ENCODE measurements at places on chromosomes 2 and 18.

GRCh38 chr2:71216501-71216900, 10.4 kb downstream of the PAIP2B start:
- no peak for DNase-seq

DNA sequence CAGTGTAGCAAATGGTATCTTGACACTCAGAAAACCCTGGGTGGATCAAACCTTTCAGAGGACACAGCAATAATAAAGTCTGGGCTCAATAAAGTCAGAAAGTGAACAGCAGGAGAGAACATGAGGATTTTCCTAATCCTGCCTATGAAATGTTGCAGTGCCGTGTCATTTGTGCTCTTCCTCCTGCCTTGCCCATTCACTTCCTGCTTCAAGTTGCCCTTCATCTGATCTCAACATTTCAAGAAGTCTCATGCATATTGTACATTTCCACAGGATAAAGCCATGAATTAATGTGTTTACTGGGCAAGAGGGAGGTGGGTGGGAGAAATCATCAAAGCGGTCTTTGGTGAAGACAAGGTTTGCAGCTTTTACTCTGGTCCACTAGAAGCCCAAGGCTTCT, 51.1 kb upstream of the STPG4 start:
- no peak for DNase-seq

DNA sequence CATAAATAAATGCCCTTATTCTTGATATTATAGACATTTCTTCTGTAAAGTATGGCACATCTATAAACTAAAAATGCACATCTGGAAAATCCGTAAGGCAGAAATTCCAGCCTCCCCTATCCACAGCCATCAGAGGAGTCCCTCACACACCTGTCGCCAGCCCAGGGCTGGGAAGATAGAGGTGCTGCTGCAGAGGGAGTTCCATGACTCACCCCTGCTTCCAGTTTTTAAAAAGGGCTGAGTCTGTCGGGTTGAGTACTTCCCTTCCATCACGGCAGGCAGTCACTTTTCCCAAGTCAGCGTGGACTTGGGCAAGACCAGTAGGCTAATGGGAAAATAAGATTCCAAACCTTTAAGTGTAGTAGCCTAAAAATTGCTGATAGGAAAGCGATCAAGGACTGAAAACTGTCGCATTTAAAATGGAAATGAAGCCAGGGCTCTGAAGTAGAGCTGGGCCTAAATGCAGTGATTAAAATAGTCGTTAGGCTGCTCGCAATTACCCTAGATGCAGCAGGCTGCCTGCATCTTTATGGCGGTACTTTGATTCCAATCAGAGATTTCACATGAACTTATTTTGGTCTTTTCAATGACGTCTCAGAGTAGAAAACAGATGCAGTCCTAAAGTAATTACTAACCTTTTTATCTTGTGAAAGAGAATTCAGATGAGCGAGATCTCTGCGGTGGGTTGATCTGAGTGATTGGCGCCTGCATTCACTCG, 280.5 kb downstream of the AGAP1 start:
- DNase-seq, result no peak

GRCh38 chr2:234447963-234448362, 48.9 kb downstream of the ARL4C start:
- no peak for DNase-seq

- no peak for DNase-seq
Observed at GRCh38 chr2:239548451-239548871, 147.6 kb upstream of the HDAC4 start.

DNA sequence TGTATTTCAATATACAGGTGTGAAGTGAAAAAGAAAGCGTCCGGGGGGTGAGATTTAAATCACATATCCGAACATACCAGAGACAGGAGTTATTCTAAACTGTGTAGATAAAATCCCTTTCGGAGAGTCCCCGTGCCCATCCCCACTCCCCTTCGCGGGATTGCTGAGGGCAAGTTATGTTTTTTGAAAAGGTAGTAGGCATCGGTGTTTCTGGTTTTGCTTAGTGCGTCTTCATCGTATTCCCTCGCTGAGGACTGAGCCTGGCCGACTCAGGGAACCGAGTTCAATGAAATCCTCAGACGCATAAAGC, 583.4 kb downstream of the ZEB2 start:
- DNase-seq, result no peak

GRCh38 chr2:64401529-64401880, 52.5 kb upstream of the LGALSL start:
- no peak for DNase-seq

DNA sequence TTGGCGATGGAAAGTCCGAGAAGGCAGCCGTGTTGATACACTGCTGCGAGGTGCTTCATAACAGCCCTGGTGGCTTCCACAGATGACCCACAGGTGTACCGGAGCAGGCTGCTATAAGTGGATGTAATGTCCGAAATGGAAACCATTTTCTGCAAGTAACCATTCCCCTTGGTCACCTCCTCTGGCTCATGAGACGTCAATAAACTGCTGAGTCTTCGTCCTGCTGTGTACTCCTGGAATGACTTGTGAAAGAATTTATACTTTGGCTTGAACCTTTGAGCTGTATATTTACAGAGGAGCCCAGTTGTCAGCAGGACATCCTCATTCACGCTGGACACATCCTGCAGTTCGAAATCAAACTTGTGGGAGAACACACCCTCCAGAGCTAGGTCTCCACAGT, 14.4 kb downstream of the NLRC4 start:
- no peak for DNase-seq

DNA sequence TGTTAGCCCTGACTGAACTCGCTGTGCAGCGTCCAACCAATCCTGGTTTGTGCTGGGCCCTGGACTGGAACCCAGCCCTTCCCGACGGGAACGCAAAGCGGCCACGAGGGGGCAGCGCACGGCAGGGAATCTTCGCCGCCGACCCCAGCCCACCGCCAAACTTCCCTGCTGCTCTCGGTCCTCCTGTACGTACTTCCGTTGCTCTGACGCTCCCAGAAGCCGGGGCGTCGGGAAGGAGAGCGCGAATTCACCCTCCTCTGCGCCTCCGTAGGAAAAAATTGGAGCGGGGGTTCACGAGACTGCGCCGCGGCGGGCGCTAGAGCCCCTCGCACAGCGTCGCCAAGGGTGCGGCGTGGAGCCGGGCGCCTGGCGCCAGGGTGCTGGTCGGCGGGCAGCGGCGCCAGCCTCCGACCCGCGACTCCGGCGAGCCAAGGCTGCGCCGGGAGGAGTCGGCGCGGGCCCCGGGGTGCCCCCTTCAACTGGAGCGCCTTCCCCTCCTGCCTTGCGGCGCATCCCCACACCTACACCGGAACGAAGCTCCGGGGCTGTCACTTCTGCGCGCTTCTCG, 873 bp upstream of the SH3RF3 start:
- DNase-seq, result peak; percentile 92

GRCh38 chr18:48767090-48767690, 183.6 kb downstream of the SMAD7 start:
- no peak for DNase-seq

DNA sequence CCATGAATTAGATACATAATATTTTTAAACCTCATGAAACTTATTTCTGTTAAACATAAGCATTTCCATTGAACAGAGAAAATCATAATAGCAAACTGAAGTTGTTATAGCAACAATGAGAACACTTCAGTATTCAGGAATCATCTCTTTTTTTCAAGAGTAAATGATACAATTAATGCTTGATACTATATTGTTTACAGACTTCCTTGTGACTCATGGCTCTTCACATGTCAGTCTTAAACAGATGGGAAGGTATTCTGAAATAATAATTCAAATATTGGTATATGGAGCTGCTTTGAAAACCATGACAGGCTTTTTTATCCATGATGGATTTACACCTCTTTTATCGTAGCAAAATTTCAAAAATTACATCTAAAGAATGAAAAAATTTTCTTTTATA, 226.5 kb upstream of the RBMS1 start:
- DNase-seq, result no peak

DNA sequence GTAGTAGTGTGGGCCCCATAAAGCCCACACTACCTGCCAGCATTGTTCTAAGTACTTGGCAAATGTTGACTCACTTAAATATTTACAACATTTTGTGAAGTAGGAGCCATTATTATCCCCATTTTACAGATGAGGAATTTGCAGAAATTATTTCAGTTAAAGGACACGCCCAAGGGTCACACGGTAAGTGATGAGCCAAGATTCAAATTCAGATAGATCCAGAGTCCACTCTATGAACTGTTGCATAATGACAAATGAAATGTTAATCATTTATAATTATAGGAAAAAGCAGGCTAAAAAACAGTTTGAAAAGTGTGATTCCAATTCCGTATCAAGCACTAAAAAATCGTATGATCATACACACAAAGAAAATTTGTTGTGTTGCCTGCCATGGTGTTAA, 108.4 kb downstream of the MDH1 start:
- no peak for DNase-seq

All from left forelimb (tissue), 1 donor.